ENCODE measurements at places on chromosomes 7 and 10.

- DNase-seq = no peak
Observed at GRCh38 chr7:77985232-77985973, 186.8 kb downstream of the PHTF2 start.

GRCh38 chr10:44399659-44400451, 15.0 kb upstream of the CXCL12 start:
- no peak for DNase-seq

- no peak for DNase-seq
Observed at GRCh38 chr10:95906677-95907455, 909 bp upstream of the CC2D2B start.

DNA sequence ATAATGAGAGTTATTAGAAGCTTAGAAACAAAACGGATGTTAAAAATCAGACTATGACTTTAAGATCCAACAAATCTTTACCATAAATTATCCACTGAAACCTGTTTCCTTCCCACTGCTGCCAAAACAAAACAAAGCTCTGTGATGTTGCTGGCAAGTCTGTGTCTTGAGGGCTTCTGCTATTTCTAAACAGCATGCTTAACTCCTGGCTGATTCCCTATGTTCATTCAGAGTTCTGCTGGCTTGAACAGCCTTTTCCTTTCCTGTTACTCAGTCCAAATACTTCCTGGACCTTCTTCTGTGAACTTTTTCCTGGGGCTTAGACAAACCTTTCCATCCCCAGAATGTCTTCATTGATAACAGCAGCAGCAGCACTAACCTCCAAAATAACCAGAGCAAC, 448.1 kb downstream of the SORCS1 start:
- DNase-seq = no peak

GRCh38 chr7:127040042-127040441, 212.7 kb downstream of the GRM8 start:
- no peak for DNase-seq

DNA sequence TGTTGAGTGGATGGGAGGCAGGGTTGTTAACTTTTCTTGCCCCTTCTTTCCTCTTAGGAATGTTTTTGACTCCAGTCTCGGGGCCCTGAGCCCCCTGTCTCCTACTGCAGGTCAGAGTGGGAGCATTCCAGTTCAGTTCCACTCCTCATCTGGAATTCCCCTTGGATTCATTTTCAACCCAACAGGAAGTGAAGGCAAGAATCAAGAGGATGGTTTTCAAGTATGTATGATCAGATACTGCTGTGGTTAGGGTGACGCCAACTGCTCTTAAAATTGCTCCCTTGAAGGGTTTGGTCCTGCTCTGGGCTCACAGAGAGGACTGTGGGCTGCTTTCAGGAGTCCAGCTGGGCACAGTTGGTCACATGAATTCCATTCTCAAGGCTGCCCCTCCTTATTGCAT, 22.0 kb downstream of the VWA2 start:
- no peak for DNase-seq

- DNase-seq = no peak
Observed at GRCh38 chr7:47473499-47474210, 108.3 kb downstream of the TNS3 start.

DNA sequence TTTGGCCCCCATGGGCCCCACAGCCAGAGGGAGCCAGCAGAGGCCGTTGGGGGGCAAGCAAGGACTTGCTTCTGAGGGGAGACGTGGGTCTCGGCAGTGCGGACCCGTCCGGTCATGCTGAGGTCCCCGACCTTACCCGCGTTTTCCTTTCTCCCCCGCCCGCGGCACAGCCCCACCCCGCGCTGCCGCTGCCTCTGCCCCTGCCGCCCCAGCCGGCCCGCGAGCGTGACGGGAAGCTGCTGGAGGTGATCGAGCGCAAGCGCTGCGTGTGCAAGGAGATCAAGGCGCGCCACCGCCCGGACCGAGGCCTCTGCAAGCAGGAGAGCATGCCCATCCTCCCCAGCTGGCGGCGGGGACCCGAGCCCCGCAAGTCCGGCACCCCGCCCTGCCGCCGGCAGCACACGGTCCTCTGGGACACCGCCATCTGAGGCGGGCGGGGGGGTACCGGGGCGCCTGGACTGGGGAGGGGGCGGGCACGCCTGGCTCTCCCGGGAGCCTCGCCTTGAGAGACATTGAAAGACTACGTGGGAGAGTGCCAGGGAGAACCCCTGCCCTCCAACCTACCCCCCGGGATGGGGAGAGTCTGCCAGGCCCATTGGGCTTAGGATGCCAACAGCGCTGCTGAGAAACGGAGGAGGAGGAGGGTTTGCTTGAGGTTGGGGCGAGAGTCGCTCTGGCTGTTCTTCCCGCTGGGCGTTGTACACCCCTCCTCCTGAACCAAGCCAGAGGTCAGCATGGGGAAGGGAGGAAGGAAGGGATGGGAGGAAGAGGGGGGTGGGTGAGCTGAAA, 9.9 kb downstream of the NYAP1 start:
- no peak for DNase-seq

DNA sequence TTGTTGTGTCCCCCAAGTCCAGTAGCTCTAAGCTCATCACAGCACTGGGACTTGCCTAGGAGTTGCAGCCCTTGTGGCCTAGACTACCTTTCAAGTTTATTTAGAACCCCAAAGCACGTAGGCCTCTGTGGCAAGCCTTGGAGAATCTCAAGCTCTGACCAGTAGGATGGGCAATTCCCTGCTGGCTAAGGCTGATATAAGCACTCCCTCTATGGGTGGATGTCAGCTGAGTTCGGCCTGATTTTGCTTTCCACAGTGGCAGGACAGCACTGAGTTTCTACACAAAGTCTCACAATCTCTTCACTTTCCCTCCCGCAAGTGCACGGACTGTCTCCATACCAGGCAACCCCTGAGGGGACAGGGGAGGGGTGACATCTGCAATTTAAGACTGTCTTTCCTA, 886.4 kb upstream of the LRRN3 start:
- DNase-seq = no peak

DNA sequence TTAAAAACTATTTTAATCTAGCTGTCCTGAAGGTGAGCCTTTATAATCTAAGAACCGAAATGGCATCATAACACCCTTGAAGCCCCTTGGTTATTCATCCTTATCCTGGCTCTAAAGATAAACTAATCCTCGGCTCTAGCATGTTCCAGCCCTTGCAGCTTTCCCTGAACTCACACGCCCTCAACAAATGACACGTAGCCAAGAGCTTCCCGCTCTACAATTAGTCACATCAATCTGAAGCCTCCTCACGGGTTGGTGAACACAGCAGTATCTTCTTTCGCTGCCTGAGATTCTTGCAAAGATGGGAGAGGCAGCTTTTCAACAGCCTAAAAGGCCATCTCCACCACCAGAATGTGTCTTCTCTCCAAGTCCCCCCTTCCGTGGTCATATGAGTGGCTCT, 4.1 kb downstream of the FRMD4A start:
- no peak for DNase-seq

- DNase-seq = no peak
Observed at GRCh38 chr7:149196705-149197171, 1.4 kb downstream of the ZNF282 start.

- no peak for DNase-seq
Observed at GRCh38 chr7:101728128-101728527, 89.3 kb upstream of the CUX1 start.

DNA sequence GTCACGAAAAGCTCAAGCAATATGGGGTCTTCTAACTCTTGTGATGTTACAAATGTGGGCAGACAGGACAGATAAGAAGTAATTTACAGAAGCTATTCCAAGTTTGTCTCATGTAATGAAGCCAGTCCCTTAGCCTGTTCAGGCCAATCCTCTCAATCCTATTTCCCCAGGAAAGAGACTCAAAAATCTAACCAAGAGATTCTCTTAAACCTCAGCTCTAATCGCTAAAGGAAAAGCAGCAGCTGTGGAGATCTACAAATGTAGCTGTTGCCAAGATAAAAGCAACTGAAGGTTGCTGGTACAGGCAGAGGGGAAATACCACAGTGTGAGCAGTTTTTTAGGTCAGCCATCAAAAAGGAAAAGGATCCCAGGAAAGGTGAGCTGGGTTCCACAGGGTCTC, 39.3 kb downstream of the ANK3 start:
- DNase-seq = no peak

DNA sequence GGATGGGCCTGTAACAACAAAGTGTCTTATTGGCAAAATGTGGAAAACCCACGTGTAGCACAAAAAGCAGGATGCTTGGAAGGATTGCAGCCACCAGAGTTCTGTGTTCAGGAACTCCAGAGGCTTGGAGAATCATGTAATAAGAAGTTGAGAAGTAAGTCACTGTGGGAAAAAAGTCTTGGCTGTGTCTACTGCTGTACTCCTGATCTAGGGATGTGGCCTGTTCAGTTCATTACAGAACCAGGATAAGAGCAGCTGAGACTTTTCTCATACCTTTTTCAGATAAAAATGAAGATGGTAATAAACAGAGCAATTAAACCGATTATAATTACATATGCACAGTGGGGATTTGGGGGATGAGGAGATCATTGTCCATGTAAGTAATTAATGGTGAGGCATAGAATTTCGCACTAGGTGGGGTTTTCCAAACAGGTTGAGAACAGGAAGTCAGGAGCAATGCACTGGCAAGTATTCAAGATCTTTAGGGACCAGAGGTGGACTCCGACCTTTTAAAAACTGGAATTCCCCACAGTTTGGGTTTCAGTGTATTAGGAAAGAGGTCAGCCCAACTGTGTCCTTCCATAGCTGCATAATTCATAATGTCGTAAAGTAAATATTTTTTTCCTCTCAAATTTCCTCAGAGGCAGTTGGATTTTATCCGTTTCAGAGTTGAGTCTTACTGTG, 281.7 kb downstream of the FRMD4A start:
- DNase-seq = no peak

- DNase-seq = no peak
Observed at GRCh38 chr7:69847921-69848612, 249.8 kb downstream of the AUTS2 start.

DNA sequence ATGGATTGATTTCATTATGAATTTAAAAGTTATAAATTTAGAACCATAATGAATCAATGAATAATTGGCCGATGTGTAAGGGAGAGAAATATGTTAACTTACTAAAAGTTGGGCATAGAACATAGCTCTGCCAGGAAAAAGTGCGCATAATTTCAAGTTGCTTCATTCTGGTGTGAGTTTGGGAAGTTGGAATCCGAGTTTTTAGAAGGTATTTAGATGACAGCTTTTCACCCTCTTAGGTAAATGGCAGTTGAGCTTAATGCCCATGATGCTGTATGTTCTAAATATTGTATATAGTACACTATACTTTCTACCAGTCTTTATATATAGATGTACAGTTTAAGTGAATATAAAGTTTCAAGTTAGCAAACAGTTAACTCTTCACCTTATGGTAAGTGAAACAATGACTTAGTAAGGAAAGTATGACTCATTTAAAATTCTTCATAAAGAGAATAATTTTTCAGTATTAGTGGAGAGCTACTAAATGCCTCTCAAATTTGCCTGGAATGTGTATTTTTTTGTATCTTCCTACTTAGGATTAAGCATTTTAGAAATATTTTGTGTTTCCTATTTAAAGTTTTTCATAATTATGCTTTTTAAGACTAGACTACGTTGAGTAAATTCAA, 1.6 kb downstream of the C1GALT1 start:
- DNase-seq = no peak

- DNase-seq = no peak
Observed at GRCh38 chr7:88597941-88598425, 161.5 kb upstream of the ZNF804B start.

DNA sequence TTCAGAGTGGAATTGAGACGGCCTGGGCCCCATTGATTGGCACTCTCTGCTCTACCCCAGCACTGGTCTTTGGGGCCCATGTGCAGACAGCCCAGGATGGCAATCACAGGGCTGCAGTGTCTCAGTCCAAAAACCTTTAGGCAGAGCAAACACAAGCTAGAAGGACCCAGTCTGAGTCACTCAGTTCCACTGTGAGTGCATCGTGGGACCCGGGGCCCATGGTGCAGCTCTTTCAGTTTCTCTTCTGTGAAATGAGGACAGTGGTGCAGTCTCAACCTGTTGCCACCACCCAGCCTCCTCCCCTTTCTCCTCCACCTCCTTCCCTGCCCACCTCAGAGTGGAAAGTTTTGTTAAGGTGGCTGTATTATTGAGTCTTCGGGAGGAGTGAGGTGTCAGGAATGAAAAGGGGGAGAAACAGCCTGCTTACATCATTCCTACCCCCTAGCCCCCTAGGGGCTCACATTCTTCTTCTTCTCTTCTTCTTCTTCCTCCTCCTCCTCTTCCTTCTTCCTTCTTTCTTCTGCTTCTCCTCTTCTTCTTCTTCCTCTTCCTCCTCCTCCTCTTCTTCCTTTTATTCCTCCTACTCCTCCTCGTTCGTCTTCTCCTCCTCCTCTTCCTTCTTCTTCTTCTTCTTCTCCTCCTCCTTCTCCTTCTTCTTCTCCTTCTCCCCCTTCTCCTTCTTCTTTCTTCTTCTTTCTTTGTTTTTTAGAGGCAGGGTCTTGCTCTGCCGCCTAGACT, 19.5 kb upstream of the CARD11 start:
- DNase-seq = no peak

- DNase-seq = no peak
Observed at GRCh38 chr10:99994801-99995200, 14.9 kb downstream of the DNMBP start.

DNA sequence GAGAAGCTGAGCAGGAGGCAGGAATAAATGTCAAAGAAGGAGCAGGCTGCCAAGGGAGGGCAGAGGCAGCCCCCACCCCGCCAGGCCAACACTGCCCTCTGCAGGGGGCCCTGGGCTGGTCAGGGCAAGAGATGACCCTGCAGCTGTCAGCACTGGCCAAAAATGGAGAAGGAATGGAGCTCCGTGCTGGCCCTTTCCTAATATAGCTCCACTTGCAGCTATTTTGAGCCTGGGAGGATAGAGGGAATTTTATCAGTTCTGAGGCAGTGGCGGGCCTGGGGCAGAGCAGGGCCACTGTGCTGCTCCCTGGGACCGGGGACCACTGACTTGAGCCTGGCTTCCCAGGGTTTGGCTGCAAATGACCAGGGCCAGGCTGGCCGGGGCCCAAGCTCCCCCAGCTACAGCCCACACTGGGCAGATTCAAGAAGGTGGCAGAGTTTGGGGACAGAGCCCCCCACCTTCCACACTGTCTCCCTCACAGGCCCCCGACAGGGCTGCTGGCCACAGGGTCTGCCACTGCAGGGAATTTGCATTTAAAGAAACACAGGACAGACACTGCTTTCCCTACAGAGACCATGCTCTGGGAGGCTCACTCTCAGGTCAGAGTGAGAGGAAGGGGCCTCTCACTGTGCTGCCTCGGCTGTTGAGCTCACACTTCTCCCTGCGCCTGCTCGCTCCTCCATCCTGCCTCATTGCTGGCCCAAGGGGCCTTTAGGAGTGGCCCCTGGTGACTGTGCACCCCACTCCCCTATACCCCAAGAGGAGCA, 16.2 kb downstream of the LDB3 start:
- no peak for DNase-seq

GRCh38 chr7:146655928-146656797, 539.6 kb downstream of the CNTNAP2 start:
- no peak for DNase-seq

GRCh38 chr7:106329408-106329807, 44.6 kb upstream of the NAMPT start:
- no peak for DNase-seq

- no peak for DNase-seq
Observed at GRCh38 chr10:77493851-77494261, 143.8 kb downstream of the KCNMA1 start.

- DNase-seq = no peak
Observed at GRCh38 chr10:103576076-103576471, 82.6 kb downstream of the NEURL1 start.

- DNase-seq = no peak
Observed at GRCh38 chr7:55438757-55439525, 73.8 kb downstream of the LANCL2 start.
